ENCODE measurements at places on chromosomes 5 and 9. TPM values are rescaled to one million over a fixed set of nuclear protein-coding genes. Genes with fewer than 3 reads are reported as not detected.

The TNC gene
- total RNA-seq: 20.2 TPM

The PCDHB2 gene
- 1.3 TPM for total RNA-seq

The PCDHGB3 gene
- 5.1 TPM for total RNA-seq

The CCNO gene
- 0.17 TPM for total RNA-seq

The TEX48 gene
- not detected for total RNA-seq

The GABRG2 gene
- total RNA-seq: under 0.01 TPM

The FLT4 gene
- 0.09 TPM for total RNA-seq

The TAF11L6 gene
- not detected for total RNA-seq

The OR1Q1 gene
- total RNA-seq: not detected

The HNRNPK gene
- total RNA-seq: 349 TPM

The ANKRD18B gene
- total RNA-seq: 2.3 TPM

The OR1J4 gene
- total RNA-seq: not detected

The OR2V2 gene
- not detected for total RNA-seq

The TAS2R1 gene
- total RNA-seq: not detected

The ARID3C gene
- not detected for total RNA-seq

The MBLAC2 gene
- 3.0 TPM for total RNA-seq

The ZFP2 gene
- 2.6 TPM for total RNA-seq

The CNTLN gene
- 8.4 TPM for total RNA-seq

The IL3 gene
- total RNA-seq: not detected

The ADRB2 gene
- 0.32 TPM for total RNA-seq

The C9orf43 gene
- 0.16 TPM for total RNA-seq

The FCN2 gene
- total RNA-seq: not detected

The IRGM gene
- total RNA-seq: 0.09 TPM

The LRRC70 gene
- 0.79 TPM for total RNA-seq

The MYORG gene
- total RNA-seq: 0.63 TPM

The RECK gene
- total RNA-seq: 42.3 TPM

The CARTPT gene
- total RNA-seq: not detected

The FOXD4L5 gene
- 0.09 TPM for total RNA-seq

The DMRTA1 gene
- 0.47 TPM for total RNA-seq
